Activated CD8-positive, alpha-beta T cell treated with anti-CD3 and anti-CD28 coated beads, Interleukin-2, amount 10 ng/mL, durations not matched to agents 7 days and 5 days (primary cell): ENCODE measurements at places on chromosomes 11 and 22. TPM values are rescaled to one million over a fixed set of nuclear protein-coding genes. Genes with fewer than 3 reads are reported as not detected.

DNA sequence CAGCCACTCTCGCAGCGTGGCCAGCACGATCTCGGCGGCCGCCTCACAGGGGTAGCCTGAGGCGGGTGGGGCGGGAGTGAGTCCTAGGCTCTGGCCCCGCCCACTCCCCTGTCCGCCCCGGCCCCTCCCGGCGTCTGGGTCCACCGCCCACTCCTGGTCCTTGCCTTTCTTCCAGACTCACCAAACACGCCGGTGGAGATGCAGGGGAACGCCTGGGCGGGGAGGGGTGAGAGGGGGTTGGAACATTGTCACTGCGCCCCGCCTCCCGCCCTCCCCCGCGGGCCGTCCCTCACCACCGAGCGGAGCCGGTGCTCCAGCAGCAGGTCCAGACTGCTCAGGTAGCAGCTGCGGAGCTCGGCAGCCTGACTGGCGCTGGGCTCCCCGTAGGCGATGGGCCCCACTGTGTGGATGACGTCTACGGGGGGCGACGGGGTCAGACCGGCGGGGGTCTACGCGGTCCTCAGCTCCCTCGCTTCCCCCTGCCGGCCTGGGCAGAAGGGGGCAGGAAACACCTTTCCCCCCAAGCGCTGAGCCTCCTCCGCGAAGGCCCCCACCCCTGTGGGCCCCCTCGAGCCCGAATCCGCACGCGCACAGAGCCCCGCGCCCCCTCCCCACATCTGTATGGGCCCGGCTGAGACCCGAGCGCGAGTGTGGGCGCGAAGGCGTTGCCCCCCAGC lies 13.2 kb downstream of the OTUB1 start:
- H3K36me3 ChIP-seq: peaks cover 28% of the 10 kb centered on the region
- no peak overlapping the region for H3K27ac ChIP-seq
- no peaks in the 10 kb centered on the region for H3K27me3 ChIP-seq
- no peak overlapping the region for H3K4me3 ChIP-seq
- DNase-seq: peak; percentile 42

GRCh38 chr22:19832476-19833108 lies 22.1 kb downstream of the GNB1L start:
- DNase-seq: no peak
- H3K4me3 ChIP-seq: no peak overlapping the region
- H3K36me3 ChIP-seq: peaks cover 1% of the 10 kb centered on the region
- H3K27me3 ChIP-seq: no peaks in the 10 kb centered on the region
- no peak overlapping the region for H3K27ac ChIP-seq

DNA sequence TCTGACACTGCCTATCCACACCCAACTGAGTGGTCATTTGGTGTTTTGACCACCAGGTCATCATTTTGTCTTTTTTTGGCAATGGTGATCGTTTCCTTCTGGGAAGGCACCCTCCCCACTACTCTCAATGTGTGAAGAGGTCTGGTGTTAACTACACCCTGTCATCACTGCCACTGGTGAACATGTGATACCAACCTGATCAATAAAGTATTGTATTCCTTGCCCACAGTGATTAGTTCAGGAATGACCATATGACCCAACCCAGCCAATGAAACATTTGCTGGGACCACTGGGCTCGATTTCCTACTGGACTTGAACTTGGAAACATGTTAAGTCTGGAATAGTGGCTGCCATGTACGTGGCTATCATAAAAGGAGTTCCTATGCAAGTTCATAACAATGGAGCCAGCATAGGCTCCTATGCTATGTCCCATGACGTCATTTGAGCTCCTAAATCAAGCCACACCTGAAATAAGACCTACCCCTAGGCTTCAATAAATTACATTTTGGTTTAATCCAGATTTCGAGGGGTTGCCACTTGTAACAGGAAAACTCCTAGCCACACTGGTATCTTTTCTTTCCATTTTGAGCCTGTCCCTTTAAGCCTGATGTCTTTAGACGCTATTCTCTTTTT lies 51.1 kb downstream of the CHST1 start:
- peaks cover 19% of the 10 kb centered on the region for H3K27me3 ChIP-seq
- H3K27ac ChIP-seq: no peak overlapping the region
- DNase-seq: no peak
- H3K4me1 ChIP-seq: no peaks in the 10 kb centered on the region

SLC22A9 gene
- total RNA-seq: not detected

C11orf87 gene
- total RNA-seq: not detected
